ENCODE measurements at places on chromosomes 16 and 17.

GRCh38 chr16:89473791-89474414, 16.5 kb downstream of the ANKRD11 start:
- DNase-seq = peak; percentile 86

DNA sequence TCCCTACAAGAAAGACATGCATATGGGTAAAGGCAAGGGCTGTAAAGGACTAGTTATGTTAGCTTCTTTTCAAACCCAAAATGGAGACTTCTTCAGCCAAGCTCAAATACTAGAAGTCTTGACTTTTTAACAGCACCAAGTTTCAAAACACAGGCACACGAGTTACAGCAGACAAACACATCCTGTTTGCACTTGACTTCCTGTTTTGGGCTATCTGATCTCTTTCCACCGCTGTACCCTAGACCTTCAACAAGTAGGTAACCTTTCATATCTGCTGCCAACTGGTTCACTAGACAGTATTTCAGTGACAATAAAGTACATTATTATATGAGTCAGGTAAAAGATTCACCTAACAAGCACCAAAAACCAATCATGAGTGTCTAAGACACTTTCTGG, 12.3 kb downstream of the RFFL start:
- no peak for DNase-seq

- DNase-seq = no peak
Observed at GRCh38 chr16:89331371-89332109, 114.0 kb downstream of the ZNF778 start.

DNA sequence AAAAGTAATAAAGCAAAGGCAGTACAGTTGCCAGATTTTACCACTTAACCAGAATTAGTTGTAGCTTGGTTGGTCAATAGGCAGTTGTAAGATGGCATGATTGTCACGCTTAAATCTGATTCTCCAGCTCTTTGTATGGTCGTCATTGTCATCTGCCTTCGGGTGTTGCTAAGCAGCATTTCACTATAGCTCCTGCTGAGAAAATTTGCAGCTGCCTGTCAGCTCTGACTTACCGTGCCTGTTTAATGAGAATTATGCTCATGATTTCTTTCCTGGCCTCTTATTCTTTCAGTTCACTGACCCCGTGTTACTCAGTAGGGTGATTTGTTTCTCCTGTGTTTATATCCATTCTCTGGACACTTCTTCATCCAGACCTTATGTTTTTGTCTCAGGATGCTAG, 66.7 kb downstream of the TANGO6 start:
- no peak for DNase-seq

- peak; percentile 32 for DNase-seq
Observed at GRCh38 chr17:6476810-6477179, 32.5 kb downstream of the PIMREG start.

DNA sequence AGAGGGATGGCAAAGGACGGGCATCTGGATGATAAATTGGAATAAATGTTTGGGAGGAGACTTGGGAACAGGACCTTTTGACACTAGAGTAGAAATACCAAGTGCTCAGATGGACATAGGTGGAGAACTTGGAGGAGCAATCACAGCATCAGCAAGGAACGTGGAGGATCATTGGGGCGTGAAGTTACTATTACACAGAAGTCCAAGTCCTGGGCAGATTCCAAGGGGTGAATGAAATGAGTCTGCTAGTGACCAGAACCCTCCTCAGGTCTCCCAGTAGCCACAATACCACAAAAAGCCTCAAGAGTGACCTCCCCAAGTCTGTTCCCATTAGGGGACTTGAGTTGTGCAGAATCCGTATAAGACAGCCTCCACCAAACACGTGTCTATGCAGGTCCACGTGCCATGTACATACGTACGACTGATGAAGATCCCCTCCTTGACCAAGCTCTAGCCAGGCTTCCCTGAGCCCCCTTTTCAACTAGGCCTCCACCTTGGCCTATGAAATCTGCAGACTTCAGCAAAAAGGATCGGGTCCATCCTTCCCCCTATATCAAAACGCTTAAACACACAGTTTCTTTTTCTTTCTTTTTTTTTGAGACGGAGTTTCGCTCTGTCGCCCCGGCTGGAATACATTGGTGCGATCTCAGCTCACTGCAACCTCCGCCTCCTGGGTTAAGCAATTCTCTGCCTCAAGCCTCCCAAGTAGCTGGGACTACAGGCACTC, 2.2 kb downstream of the C17orf67 start:
- DNase-seq = no peak

DNA sequence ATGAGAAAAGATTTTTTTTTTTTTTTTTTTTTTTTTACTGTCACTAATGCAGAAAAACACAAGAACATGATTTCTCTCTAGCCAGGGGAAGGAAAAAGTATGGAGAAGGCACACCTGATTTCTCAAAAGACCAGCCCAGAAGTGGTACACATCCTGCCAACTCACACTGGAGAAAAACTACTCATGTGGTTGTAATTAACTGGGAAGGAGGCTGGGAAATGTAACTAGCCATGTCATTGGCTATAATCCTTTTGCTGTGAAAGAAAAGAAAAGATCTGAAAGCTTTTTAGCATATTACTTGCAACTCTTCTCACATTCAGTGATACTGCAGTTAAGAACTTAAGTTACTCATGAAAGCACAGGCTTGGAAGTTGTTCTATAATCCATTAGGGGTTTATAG, 195.9 kb upstream of the PMFBP1 start:
- DNase-seq = no peak

DNA sequence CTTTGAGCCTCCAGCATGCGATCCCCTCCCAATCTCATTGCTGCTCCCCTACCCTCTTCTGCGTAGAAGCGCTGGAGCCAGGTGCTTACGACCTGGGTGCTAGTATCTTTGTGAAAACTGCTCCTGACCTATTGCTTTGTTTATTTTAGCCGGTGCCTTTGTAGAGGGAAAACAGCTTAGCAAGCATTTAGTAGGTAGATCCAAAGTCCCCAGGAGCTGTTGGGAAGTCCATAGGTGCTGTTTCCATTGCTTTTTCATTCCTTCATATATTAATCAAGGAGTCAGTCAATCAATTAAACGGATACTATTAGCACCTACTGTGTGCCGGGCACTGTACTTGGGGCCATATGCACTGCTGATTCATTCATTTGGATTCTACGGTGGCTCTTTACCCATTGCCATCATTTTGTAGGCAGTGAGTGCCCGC, 497.6 kb downstream of the WWOX start:
- no peak for DNase-seq

- DNase-seq = peak; percentile 97
Observed at GRCh38 chr16:21599122-21600030, at the start of gene METTL9. Gene METTL9 (plus strand): TSS chr16:21599577. CDS start chr16:21599734, 157 bp downstream.

DNA sequence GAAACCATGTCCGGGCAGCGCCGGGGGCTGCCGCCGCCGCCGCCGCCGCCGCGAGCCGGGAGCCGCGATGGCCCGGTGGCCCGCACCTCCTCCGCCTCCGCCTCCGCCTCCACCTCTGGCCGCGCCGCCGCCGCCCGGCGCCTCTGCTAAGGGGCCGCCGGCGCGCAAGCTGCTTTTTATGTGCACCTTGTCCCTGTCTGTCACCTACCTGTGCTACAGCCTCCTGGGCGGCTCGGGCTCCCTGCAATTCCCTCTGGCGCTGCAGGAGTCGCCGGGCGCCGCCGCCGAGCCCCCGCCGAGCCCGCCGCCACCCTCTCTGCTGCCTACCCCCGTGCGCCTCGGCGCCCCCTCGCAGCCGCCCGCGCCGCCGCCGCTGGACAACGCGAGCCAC, 587 bp downstream of the HS3ST4 start:
- DNase-seq = peak; percentile 33

- DNase-seq = peak; percentile 80
Observed at GRCh38 chr16:396605-397004, 394 bp upstream of the NME4 start.

- no peak for DNase-seq
Observed at GRCh38 chr16:56877486-56878182, 12.6 kb downstream of the SLC12A3 start.

GRCh38 chr17:28366605-28367004, 1.6 kb upstream of the SEBOX start:
- DNase-seq = peak; percentile 36

- no peak for DNase-seq
Observed at GRCh38 chr17:44389281-44389680, at the start of gene ITGA2B. Gene ITGA2B (minus strand): TSS chr17:44389649. CDS start chr17:44389473, 176 bp downstream.

GRCh38 chr16:78788276-78788675, 688.8 kb downstream of the WWOX start:
- DNase-seq = peak; percentile 82

DNA sequence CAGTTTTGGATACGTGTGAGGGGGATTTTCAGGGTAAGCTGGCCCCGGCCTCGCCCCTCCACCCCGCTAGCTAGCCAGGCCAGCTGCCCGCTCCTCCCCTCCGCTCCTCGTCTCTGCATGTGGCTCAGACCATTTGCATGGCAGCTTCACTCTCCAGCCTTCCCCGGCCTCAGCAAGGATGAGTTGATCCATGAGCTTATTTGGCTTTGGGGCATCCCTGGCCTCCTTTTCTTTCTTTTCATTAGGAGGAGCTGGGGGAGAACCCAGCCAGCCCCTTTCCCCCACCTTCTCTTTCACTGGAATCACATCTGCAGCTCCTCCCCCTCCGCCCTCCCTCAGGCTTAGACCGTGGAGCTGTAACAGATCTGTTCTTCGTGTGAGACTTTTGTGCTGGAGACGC, 30.7 kb downstream of the ELAC2 start:
- DNase-seq = peak; percentile 32

- DNase-seq = no peak
Observed at GRCh38 chr17:68368387-68368786, 77.1 kb downstream of the ARSG start.

- no peak for DNase-seq
Observed at GRCh38 chr16:84687715-84688114, 12.1 kb upstream of the USP10 start.

DNA sequence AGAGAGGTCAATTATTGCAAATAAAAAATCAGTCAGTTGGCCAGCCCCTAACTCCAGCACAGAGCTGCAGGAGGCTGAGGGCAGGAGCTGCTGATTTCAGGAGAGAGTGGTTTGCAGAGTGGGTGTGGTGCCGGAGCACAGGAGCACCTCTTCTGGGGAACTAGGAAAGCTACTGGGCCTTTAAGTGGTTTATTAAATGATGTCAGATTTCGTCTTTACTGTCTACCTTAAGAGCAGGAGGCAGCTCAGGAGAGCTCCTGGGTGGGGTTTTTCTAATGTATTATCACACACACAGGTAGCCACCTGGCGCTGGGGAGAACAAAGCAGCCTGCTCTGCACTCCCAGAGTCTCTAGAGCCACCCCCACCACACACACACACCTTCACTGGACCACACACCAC, 11.5 kb upstream of the HAS3 start:
- no peak for DNase-seq

GRCh38 chr16:71367241-71367976, 8.9 kb downstream of the CALB2 start:
- DNase-seq = peak; percentile 95

GRCh38 chr16:65809627-65810026, 556.9 kb upstream of the CDH5 start:
- DNase-seq = no peak

GRCh38 chr17:76176701-76177574, 35.9 kb upstream of the FOXJ1 start:
- DNase-seq = no peak

DNA sequence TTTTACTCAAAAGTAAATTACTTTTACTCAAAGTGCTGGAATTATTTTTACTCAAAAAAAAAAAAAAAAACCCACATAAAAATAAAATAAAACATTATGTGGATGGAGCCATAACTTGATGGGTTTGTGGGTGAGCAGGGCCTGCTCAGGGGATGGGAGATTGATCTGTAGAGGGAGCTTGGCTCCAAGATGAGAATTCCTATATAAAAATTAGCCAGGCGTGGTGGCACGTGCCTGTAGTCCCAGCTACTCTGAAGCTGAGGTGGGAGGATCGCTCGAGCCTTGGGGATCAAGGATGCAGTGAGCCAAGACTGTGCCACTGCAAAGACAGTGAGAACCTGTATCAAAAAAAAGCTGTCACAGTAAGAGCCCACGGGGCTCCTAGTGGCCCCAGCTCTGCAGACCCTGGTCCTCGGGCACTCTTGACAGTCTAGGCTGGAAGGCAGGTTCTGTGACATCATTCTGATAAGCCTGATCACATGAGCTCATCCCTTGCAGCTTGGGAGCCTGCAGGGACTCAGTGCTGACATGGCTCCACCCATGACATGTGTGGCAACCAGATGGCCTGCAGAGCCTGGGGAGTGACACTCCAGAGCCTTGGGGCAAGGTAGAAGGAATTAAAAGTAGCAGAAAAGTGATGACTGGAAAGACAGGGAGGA, 42.5 kb downstream of the ST3GAL2 start:
- DNase-seq = peak; percentile 88

- no peak for DNase-seq
Observed at GRCh38 chr17:50715471-50715870, 3.9 kb upstream of the LUC7L3 start.

- DNase-seq = no peak
Observed at GRCh38 chr17:59767176-59767575, 59.7 kb downstream of the VMP1 start.

DNA sequence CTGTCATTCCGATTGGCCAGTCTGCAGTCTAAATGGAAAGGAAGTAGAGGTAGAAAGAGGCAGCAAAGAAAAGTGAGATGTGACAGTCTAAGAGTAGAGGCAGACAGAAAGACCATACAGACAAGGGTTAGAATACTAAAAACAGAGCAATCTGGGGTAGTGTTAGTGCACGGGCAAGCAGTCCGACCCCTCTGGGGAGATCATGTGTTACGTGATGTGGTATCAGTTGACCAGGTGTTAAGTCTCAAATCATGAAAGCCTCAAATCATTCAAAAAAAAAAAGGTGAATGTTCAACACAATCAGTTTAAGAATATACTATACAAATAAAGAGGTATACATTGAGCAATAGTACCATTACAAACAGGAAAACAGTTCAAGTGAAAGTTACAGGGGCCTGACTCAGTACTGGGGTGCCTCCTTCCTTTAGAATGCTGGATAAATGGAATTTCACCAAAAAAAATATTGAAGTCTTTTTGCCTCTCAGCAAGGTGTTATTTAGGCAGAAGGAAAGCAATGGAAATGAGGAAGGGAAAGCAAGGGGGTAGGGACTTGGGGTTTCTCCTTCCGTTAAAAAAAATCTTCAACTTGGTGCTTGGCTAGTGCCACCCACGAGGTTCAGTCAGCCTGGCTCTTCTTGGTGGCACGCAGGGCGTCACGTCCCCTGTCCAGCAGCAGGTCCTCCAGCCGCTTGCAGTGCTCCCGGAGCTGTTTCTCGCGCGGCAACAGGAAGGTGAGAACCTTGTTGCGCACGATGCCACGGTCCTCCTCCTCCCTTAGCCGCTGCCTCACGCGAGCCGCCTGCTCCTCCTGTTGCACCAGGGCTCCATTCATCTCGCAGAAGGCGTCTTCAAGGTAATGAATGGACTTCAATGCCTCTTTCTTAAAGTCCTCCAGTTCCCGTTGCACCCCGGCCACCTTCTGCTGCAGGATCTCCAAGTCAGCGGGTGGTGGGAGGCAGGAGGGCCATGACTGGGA, 616 bp downstream of the CCDC182 start:
- no peak for DNase-seq

DNA sequence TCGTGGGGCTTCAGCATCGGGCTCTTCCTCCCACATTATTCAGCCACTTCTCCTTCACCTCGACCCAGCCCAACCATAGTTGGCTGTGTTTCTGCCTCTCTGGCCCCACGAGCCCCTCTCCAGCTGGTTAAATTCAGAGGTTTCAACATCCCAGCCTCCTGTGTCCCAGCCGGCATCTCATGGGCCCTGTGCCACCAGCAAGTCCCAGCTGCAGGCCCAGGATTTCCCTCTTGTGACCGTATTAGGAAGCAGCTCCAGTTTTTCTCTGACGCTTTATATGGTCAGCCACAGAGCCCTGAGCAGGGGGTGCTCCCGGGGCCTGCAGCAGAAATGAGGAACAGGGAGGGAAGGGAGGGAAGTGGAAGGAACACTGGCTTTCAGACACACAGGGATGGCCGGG, 27.4 kb downstream of the MYH11 start:
- peak; percentile 30 for DNase-seq
